ENCODE measurements at places on chromosomes 11 and 22.

- DNase-seq, result no peak
These were observed 435.3 kb downstream of the OPCML start for GRCh38 chr11:133096981-133097380.

- no peak for DNase-seq
These were observed 576.8 kb downstream of the SOX6 start for GRCh38 chr11:15779518-15779917.

GRCh38 chr11:72850832-72851231 lies 36.6 kb downstream of the ATG16L2 start:
- DNase-seq, result no peak

DNA sequence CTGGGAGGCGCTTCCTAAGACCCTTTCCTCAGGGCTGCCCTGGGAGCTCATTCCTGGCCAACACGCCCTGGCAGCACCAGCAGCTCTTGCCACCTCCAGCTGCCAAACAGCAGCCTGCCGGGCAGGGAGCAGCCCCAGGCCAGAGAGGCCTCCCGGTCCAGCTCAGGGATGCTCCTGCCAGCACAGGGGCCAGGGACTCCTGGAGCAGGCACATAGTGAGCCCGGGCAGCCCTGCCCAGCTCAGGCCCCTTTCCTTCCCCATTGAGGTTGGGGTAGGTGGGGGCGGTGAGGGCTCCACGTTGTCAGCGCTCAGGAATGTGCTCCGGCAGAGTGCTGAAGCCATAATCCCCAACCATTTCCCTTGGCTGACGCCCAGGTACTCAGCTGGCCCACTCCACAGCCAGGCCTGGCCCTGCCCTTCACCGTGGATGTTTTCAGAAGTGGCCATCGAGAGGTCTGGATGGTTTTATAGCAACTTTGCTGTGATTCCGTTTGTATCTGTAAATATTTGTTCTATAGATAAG lies 7.6 kb downstream of the SLC39A13 start:
- no peak for DNase-seq

DNA sequence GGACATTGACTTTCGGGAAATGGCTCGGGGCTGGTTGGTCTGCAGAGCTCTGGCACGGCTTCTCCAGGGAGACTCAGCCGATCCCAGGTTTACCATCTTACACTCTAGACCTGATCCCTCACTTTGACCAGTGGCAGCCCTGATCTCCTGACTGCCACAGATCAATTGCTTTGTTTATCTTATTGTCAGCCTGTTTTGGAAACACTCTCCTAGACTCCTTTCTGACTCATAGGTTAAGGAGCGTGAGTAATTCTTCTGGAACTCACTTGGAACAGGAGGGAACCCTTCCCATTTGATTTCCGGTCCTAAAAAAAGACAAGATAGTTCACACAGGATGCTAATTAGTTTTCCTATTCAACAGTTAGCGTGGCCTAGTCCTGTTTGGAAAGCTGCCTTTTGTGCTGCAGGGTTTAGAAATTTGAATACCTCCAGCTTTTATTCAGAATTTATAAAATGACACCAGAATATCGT lies 16.0 kb upstream of the BMAL1 start:
- no peak for DNase-seq

Data from Jurkat, Clone E6-1 (cell line).